ENCODE measurements at places on chromosomes 12 and 14. TPM values are rescaled to one million over a fixed set of nuclear protein-coding genes. Genes with fewer than 3 reads are reported as not detected.

Gene KRT82
- not detected for polyA plus RNA-seq

Gene WDR89
- 23.9 TPM for polyA plus RNA-seq

Gene IL26
- not detected for polyA plus RNA-seq

Gene MANSC4
- not detected for polyA plus RNA-seq

Gene PLD4
- polyA plus RNA-seq: 260 TPM

Gene CLEC4C
- 1.4 TPM for polyA plus RNA-seq

Gene KITLG
- polyA plus RNA-seq: not detected

Gene TDRD9
- 3.8 TPM for polyA plus RNA-seq

Gene NAB2
- polyA plus RNA-seq: 1.4 TPM

Gene HOTAIR
- not detected for polyA plus RNA-seq

Gene BCAT1
- 0.18 TPM for polyA plus RNA-seq

Gene TMEM179
- polyA plus RNA-seq: not detected

- no peak for DNase-seq
Observed at GRCh38 chr12:92722897-92723296, 20.1 kb downstream of the PLEKHG7 start.

- DNase-seq: peak; percentile 54
Observed at GRCh38 chr12:121494093-121494787, 86.6 kb downstream of the KDM2B start.

DNA sequence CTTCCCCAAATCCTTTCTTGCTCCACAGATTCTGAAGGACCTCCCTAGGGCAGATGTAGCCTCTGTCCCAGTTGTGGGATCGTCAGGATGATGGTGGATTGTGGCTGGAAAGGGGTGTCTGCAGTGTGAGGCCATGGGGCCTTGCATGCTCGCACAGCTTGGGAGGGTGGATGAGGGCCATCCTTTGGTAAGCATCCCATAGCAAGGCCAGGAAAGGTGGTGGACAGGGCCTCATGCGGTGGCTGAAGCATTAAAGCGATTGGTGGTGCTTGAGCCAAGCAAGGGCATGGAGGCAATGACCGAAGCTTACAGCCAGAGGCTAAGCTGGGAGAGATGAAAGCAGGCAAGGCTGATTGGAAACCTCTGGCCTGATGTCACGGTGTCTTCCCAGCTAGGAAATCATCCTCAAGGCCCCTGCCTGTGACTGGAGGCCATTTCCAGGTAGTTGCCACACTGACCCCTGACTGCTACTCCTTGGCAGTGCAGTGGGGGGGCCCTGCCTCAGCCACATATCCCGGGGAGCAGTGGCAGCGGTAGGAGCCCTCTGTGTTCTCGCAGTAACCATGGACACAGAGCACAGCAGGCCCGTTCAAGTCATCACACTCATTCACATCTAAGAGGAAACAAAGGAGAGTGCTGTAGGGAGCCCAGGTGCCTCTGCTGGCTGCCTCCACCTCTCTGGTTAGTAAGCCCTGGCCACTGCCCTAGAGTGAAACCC, 7.0 kb downstream of the ISCA2 start:
- no peak for DNase-seq

- no peak for DNase-seq
Observed at GRCh38 chr14:100893760-100894159, 9.8 kb downstream of the RTL1 start.

DNA sequence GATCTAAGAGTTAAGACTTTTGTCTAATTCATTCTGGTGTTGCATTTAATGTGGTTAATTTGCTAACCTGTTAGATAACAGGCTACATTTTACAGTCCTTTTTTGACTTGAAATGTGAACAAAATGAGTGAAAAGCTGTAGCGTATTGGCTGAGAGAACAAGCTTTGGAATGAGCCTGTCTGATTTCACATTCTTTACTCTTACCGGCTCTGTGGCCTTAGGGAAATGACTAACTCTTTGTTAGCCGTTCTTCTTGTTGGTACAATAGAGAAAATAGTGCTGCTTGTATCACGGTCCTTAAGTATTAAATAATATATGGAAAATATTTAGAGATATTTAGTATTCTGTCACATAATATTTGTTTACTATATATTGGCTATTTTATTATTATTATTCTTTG, 1.9 kb downstream of the MNAT1 start:
- no peak for DNase-seq

DNA sequence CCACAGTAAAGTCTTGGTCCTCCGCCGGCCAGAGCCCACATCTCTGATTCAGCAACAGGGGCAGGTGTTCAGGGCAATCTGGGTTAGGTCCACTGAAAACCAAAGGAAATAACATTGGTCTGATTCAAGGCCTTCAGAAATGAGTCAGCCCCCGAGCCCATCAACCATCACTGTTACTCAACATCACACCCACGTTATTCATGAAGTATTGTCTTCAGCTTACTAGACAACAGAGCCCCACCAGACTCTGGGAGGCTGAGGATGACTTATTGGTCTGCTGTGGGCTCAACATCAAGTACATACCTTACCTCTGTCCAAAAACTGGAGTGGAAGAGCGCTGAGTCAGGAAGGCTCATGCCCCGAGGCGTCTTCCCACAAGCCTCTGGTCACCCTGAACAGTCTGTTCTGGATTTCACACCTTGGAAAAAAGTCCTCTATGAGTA, 97.5 kb downstream of the ZFP36L1 start:
- DNase-seq: no peak

GRCh38 chr12:96047229-96048211, 12.1 kb upstream of the LTA4H start:
- DNase-seq: no peak

DNA sequence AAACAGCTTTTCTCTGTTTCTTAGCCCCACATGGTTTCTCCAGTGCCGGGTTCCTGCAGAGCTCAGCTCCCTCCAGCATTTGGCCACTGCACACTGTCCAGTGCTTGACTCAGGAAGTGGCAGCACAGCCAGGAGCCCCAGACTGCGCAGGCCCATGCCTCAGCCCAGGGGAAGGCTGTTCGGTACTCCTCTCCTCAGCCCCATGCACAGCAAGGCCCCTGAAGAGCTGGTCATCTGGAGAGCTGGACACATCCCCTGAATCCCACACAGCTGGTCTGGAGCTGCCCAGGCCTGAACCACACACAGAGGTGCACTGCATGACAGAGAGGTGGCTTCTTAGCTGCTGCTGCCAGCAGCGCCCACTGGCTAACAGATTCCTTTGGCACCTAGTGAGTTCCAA, 48.3 kb downstream of the STAB2 start:
- DNase-seq: no peak

GRCh38 chr14:73634011-73634833, 10.6 kb upstream of the DNAL1 start:
- DNase-seq: peak; percentile 7

GRCh38 chr14:105745433-105746123, 219.2 kb downstream of the TMEM121 start:
- no peak for DNase-seq

DNA sequence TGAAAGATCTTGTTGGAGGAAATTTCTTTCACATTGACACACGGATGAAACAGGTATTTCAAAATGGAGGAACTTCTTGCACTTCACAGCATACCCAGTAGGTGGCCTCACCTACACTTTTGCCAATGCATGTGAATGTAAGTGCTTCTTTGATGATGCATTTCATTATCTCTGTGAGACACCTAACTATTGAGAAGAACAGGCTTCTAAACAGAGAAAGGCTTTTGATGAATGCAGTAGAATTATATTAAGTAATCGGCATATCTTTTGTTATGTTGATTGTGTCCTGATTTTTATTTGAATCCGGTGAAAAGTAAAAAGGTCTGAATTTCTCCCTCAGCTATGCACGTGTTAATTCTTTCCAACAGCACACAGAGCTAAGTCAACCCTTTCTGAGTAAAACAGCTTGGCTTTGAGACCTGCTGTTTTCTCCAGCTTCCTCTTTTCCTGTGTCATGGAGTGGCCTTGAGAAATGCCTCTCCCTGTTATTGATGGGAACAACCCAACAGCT, 399.0 kb downstream of the NAV3 start:
- DNase-seq: no peak

DNA sequence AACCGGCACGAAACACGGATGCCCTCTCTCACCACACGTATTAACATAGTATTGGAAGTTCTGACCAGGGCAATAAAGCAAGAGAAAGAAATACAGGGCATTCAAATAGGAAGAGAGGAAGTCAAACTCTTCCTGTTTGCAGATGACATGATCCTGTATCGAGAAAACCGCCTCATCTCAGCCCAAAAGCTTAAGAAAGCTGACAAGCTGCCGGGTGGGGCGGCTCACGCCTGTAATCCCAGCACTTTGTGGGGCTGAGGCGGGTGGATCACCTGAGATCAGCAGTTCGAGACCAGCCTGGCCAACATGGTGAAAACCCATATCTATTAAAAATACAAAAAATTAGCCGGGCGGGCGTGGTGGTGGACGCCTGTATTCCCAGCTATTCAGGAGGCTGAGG, 17.7 kb downstream of the OR6S1 start:
- no peak for DNase-seq

GRCh38 chr12:67472539-67472938, 176.0 kb upstream of the DYRK2 start:
- DNase-seq: no peak

GRCh38 chr14:74554742-74555362, 57.2 kb downstream of the LTBP2 start:
- DNase-seq: no peak

DNA sequence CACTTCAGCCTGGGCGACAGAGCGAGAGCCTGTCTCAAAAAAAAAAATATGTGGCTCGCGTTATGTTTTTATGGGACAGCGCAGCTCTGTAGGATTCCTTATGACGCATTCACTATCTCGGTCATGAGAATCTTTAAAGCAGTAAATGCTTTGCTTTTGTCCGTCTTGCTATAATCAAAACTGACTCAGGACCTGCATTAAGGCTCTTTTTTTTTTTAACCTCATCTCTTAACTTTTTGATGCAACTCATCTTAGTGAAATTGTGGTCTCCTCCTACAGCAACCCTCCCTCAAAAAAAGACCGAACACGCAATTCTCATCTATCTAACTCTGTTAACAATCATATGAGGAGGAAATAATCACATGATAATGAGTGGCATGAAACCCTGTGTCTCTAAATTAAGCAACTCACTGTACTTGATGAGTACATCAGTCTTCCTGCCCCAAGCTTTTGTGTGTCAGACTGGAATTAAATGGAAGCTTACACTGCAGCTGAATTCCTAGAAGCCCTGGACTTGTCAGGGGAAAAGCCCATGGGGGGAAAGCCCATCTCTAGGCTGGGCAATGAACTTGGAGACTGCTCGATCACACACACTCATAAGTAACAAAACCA, 4.3 kb downstream of the P2RX4 start:
- no peak for DNase-seq

DNA sequence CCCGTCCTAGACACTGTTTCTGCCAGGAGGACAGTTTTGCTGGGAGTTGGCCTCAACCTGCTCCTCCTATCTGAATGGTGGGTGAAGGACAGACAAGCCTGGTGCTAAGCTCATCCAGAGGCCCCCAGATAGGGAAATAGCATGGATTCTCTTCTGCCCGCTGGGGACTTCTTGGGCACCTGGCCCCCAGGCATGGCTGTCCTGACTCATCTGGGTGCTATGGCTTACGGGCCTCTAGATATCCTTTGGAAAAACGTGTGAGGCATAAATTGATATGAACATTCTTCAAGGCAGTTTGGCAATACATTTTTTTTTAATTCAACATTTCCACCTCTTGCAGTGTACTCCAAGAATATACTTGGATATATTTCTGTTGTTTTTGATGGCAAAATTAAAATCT, 8.6 kb downstream of the TECPR2 start:
- DNase-seq: no peak

GRCh38 chr14:89388853-89389252, 28.2 kb downstream of the FOXN3 start:
- no peak for DNase-seq

DNA sequence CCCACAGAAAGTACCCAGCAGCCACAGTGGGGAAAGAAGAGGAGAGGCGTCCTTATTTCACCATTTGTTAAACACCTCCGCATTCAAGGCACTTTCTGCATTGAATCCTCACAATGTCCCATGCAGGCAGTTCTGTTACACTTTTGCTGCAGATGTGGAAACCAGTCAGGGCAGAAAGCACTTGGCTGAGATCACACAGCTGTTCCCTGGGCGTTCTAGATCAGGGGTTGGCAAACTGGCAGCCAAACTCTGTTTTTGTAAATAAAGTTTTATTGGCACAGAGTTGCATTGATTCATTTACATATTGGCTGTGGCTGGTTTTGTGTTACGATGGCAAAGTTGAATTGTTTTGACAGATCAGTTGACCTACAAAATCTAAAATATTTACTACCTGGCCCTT, 20.1 kb downstream of the FOXN4 start:
- DNase-seq: no peak

- no peak for DNase-seq
Observed at GRCh38 chr12:52029685-52030084, 21.6 kb upstream of the NR4A1 start.

GRCh38 chr12:85468356-85469157, 188.5 kb downstream of the ALX1 start:
- peak; percentile 3 for DNase-seq

GRCh38 chr14:94491511-94491910, 15.5 kb upstream of the SERPINA9 start:
- no peak for DNase-seq

GRCh38 chr14:86936556-86936955, 1056.4 kb downstream of the GALC start:
- DNase-seq: no peak

- DNase-seq: peak; percentile 38
Observed at GRCh38 chr12:45669093-45669492, 60.4 kb upstream of the ARID2 start.

DNA sequence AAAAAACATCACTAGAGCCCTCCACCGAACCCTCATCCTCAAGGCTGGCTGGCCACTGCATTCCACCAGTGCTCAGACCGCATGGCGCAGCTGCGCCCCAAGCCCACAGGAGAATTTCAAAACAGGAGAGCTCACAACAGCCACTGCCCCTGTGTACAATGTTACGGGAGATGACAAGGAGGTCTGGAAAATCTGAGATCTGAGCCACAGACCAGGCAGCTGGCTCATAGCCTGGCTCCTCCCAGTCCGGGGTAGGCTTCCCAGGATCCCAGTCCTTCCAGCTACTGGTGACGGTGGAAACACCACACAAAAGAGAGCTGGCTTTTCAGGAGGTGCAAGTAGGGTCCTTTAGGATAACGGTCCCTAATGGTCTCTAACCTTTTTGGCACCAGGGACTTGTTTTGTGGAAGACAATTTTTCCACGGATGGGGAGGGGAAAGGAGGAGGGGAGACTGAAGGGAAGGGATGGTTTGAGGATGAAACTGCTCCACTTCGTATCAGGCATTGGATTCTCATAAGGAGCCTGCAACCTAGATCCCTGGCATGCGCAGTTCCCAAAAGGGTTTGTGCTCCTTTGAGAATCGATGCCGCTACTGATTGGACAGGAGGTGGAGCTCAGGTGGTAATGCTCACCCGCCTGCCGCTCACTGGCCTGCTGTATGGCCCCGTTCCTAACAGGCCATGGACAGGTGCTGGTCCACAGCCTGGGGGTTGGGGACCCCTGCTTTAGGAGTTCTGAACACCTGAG, 23.0 kb upstream of the NRDE2 start:
- DNase-seq: no peak

Measured in naive B cell (primary cell).